NCI-H345 (cell line): ENCODE measurements at places on chromosomes 16 and 17.

DNA sequence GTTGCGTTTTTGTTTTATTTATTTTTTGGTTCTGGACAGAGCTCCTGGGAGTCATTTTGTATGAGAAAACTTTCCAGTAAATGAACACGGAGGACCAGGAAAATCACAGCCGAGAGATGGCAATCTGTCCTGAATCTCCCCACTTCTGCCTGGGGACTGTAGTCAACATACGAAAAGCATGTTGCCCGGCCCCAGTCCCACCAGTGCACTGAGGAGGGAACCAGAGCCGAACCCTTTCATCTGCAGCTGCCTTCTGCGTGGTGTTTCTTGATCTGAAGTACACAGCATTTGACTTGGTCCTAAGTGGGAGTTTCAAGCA is 18.9 kb downstream of the SNX11 start:
- DNase-seq, result no peak

DNA sequence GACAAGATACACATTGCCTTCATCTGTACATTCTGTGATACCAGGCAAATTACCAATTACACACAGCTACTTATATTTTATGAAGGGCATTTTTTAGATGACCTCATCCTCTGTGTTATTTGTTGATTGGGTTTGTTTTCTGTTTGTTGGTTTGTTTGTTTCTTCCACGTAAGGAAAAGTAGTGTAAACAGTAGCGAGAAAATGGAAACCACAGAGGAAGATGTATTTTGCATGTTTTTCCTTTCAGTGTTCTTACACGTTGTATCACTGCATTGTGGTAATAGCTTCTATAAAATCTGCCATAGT is 12.9 kb downstream of the C17orf58 start:
- DNase-seq, result no peak

GRCh38 chr17:37100231-37100630 is 151.5 kb downstream of the AATF start:
- DNase-seq, result no peak

DNA sequence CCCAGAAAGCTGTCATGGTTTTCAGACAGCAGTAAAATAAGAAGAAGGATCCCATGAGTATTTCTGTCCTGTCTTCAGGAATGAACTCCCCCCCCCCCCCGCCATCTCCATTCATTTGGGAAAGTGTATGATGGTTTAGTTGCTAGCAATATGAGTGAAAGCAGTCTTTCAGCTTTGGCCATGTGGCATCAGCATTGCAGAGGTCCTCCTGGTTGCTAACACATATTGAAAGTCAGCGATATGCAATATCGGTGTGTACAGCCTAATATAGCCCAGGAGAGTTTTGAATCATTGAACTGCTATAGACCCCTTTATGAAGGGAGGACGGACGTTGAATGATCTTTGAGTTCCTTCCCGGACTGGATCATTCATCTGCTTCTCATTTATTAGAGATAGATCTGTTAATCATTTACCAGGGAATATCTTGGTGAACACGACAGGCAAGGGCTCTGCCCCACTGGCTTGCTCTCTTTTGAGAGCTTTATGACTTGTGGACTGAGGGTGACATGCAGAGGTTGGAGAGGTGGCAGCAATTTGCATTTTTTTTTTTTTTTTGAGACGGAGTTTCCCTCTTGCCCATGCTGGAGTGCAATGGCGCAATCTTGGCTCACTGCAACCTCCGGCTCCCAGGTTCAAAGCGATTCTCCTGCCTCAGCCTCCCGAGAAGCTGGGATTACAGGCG is 25.2 kb downstream of the DEF8 start:
- no peak for DNase-seq
